ENCODE measurements at places on chromosomes 13 and 19. TPM values are rescaled to one million over a fixed set of nuclear protein-coding genes. Genes with fewer than 3 reads are reported as not detected.
A peak's percentile ranks its signal among the peaks of the same experiment; 100 is the strongest.

Gene ZNF708
- total RNA-seq = 27.0 TPM

Gene LHB
- total RNA-seq = not detected

Gene ADPRHL1
- 4.2 TPM for total RNA-seq

Gene KLK10
- 0.29 TPM for total RNA-seq

Gene CGB3
- not detected for total RNA-seq

Gene NLRP7
- not detected for total RNA-seq

Gene IGSF23
- total RNA-seq = not detected

Gene C5AR2
- 2.1 TPM for total RNA-seq

DNA sequence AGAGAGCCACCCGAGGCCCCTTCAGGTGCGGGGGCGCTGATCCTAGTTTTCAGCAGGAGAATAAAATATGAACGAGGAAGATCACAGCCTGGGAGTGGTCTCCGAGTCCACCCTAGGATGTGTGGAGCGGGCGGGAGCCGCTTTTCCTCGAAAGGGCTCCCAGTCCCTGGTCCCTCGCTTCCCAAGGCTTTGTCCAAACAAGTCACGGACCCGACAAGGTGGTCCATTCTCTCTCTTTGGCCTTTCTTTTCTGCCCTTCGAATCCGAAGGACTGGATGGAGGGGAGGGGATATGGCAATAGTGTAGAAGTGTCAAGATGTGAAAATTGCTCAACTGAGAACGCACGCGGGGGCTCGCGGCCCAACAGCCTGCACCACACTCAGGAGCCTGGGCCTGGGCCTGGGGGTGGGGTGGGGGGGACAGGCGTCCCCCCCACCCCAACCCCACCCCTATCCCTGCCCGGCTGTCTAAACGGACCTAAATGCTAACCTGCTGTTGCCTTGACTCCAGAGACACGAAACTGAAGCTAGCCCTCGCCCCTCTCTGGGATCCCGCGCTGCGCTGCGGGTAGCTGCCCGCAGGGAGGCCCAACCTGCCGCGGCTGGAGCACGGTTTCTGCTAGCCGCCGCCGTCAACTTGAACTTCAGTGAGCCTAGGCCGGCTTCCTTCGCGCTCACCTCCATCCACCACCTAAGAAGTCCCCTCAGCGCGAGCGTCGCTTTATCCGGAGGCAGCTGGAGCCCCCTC is 7.1 kb downstream of the ZIC2 start:
- DNase-seq = no peak

GRCh38 chr13:79346300-79346914 is 59.6 kb downstream of the RBM26 start:
- DNase-seq = no peak

- no peak for DNase-seq
These were observed 5.3 kb upstream of the DNAJC3 start for GRCh38 chr13:95671597-95671996.

- DNase-seq = no peak
These were observed 126.9 kb downstream of the SIPA1L3 start for GRCh38 chr19:38033658-38034491.

DNA sequence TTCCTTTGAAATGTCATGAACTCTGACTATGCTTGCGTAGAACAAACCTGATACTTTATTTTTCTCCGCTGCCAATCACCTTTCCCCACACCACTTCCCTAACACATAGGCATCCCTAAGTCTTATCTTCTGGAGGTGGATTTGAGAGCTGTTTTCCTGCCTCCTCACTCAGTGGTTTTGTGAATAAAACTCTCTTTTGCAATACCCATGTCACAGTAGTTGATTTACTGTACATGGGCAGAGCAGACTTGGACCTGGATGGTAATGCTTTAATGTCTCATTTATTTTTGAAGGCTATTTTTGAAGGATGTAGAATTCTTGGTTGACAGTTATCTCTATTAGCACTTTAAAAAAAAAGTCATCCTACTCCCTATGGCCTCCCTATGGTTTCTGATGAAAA is 881.8 kb downstream of the SLITRK5 start:
- no peak for DNase-seq

GRCh38 chr13:77386880-77387606 is 60.1 kb upstream of the MYCBP2 start:
- DNase-seq = no peak

- DNase-seq = no peak
These were observed 33.0 kb downstream of the CYP4F2 start for GRCh38 chr19:15864824-15865223.

DNA sequence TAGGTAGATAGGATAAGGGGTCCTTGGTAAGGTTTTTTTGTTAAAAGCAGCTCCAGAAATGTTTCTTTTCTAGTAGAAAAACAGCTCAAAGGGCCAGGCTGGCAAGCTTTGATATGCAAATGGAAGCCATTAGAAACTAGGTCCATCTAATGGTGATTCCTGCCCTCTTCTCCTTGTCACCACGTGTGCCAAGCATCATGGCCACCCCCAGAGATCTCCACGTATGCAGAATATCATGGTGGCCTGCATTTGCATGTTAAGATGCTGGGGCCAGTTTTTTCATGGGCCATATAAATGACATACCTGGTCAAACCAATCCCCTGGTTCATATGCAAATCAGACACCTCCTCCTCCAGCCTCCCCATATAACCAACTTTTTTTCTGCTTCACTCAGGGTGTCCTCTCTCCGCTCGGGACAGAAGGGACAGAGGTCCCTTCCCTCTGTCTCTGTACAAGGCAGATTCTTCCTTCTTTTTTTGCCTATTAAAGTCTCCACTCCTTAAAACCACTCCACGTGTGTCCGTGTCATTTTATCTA is 1335.9 kb downstream of the UQCRFS1 start:
- no peak for DNase-seq

DNA sequence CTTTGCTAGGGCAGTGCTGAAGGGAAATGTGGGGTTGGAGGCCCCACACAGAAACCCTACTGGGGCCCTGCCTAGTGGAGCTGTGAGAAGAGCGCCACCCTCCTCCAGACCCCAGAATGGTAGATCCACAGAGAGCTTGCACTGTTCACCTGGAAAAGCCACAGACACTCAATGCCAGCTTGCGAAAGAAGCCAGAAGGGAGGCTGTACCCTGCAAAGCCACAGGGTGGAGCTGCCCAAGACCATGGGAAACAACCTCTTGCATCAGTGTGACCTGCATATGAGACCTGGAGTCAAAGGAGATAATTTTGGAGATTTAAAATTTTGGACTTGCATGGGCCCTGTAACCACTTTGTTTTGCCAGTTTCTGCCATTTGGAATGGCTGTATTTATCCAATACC is 615.4 kb upstream of the MIR17HG start:
- no peak for DNase-seq

- DNase-seq = peak; percentile 70
These were observed 136.3 kb upstream of the SERP2 start for GRCh38 chr13:44237276-44237767.

- no peak for DNase-seq
These were observed 523.5 kb downstream of the MYO16 start for GRCh38 chr13:109152941-109153340.

GRCh38 chr19:1076951-1077350 is 10.0 kb downstream of the ARHGAP45 start:
- peak; percentile 79 for DNase-seq

DNA sequence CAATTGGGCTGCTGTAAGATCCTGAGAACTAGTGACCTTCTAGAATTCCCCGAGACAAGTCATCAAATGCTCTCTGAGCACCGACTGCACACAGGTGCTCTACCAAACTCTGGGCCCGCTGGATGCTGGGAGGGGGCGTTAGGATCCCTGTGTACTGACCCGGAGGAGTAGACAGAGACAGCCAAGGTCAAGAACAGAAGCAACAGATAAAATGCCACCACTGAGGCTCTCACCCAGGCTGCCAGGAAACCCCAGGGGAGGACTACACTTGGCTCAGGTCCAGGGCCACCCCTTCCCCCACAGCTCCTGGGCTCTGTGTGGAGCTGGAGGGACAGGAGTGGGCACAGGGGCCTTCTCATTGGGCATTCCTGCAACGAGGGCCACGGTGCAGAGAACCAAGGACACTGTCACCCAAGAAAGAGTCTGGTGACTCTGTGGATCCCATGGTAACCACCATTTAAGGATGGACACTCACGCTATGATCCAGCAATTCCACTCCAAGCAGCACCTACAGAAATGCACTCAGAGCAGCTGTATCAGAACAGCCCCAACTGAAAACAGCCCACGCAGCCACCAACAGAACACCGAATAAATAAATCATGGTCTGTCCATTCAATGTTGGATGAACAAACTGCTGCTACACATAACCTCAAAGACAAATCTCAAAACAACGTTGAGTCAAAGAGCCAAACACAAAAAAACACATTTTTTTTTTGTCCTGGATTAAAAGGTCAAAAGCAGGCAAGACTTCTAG is 16.8 kb upstream of the SLC35E1 start:
- no peak for DNase-seq

DNA sequence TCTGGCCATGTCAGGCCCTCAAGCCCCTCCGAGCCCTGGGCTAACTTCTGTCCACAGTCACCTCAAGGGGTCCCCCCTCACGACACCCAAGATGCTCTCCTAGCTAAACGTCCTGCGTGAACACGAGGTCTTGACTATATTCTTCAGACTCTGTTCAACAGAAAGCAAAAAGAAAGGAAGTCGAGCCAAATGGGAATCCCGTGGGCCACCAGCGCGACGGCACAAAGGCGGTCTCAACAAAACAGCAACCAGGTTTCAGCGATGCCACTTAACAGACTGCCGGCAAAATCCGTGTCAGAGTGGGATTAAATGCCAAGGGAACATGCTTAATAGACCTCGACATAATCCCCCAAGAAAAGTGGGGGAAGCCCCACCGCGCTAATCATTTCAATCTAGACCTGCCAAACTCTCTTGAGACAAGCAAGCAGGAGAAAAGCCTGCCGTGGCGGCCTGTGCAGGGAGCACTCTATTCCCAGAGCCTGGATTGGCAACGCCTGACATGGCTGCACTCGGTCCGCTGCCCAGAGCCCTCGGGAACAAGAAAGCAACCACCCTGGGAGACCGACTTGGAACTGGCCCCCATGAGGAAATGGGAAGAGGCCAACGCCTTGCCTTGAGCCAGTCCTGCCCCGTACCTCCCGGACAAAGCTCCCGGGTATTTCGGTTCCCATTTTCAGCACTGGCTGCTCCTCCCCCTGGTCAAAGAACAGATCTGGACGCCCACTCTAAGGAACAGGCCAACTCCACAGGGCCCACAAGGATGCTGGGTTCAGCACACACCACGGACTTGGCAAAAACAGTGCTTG is 16.0 kb downstream of the ZC3H4 start:
- no peak for DNase-seq

DNA sequence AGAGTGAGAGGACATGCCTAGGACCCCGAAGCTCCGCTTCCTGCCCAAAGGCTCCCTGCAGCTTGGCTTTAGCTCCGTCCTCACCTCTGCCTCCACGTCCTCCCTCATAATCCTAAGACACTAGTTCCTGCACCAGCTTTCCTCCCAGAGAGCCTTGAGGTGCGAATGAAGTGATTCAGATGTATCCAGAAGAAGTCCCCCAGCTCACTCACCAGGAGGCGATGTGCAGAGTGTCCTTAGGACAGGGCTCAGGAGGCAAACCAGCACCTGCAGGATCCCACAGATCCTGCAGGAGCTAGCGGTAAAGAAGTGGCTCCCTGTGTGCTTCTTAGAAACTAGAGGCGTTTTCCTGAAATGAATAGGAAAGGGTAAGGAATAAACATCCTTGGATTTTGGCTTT is 109.7 kb downstream of the HSPH1 start:
- DNase-seq = no peak

GRCh38 chr13:38012096-38012495 is 142.5 kb upstream of the TRPC4 start:
- DNase-seq = no peak

- no peak for DNase-seq
These were observed 19.3 kb downstream of the TMED1 start for GRCh38 chr19:10816691-10817090.

- DNase-seq = no peak
These were observed 127.6 kb downstream of the URI1 start for GRCh38 chr19:30069535-30070197.

- DNase-seq = no peak
These were observed 468.9 kb downstream of the KLF12 start for GRCh38 chr13:73665261-73665660.

- no peak for DNase-seq
These were observed 4.8 kb upstream of the DPRX start for GRCh38 chr19:53626976-53627375.

DNA sequence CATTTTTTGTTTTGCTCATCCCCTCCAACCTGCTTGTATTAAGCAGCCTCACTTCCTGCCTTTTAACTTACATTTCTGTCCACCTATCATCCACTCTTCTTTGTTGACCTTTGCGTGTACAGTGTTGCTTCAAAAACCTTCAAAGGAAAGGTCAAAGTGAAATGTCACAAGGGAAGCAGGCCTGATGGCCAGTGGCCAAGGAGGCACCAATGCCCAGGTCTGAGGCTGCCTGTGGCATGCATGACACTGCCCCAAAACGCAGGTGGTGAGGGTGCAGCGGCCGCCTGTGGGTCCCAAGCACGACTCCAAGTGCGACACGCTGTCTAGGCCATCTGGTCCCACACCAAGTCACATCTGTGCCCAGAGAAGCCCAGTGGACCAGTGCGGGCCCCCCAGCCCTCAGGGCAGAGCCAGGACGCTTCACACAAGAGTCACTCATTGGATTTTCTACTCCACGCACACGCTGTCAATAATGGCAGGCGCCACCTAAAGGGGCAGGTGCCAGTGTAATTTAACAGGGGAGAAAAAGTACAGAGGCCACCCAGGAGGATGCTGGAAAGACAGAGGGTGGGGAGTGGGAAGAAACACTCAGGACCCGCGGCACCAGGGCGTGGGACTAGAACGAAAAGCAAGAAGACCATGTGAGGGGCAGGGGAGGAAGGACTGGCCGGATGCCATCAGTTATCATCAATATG is 23.5 kb downstream of the SLC7A1 start:
- DNase-seq = no peak

GRCh38 chr13:60043262-60043661 is 120.5 kb downstream of the DIAPH3 start:
- no peak for DNase-seq
